Common myeloid progenitor, CD34-positive (primary cell): ENCODE measurements at places on chromosomes 3 and 15.

- DNase-seq: no peak
Observed at GRCh38 chr3:88061746-88062145, 2.7 kb downstream of the ZNF654 start.

DNA sequence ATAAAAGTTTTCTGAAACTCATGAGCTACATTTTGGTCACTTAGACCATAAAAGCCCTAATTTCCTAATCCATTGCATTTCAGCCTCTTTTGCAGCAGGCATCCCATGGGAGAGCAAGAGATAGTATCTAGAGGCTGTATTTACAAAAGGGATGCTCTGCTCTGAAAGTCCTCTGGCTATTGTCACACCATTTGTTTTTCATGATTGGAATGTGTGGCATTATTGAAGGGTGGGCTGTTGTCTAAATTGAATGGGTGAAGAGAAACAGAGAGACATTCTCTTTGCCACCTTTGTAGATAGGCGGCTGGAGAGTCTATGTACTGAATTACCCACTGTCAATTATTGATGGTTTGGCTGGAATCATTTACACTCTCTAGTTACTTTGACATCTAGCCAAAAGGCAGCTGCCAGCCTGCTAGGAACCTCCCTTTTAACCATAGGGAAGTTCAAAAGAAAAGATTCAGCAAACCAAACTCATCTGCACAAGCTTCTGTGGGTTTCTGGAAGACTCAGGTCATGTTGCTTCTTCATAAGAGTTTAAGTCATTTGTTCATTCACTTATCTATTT, 89.8 kb upstream of the RARB start:
- no peak for DNase-seq

- no peak for DNase-seq
Observed at GRCh38 chr3:15043408-15044171, 21.5 kb downstream of the MRPS25 start.

DNA sequence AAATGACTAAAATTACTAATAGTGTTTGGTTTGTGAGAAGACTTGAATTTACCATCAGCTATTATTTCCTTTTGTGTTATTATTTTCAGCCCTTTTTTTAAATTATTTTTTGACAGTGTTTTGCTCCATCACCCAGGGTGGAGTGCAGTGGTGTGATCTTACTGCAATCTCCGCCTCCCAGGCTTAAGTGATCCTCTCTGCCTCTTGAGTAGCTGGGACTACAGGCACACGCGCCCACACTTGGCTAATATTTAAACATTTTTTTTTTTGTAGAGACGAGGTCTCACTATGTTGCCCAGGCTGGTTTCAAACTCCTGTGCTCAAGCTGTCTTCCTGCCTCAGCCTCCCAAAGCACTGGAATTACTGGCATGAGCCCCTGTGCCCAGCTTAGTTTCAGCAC, 31.7 kb upstream of the UTS2B start:
- no peak for DNase-seq

DNA sequence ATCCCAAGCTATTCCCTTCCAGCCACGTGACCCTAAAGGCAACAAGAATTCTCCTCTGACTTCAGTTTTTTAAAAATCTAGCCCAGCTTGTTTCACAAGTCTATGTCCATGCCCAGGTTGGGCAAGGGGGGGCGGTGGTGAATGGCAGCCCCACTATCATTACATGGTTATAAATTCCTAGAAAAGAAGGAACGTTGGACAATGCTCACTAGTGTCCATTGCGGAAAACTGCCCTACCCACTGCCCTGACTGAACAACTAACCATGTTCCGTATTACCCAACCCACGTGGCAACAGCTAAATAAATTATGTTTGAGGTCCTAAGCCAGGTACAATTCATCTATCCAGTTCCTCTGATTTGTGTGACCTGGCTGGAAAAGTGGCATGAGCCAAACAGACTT, 8.7 kb upstream of the TAFA4 start:
- DNase-seq: no peak

GRCh38 chr3:58109752-58110151, 101.0 kb downstream of the DNASE1L3 start:
- DNase-seq: no peak

GRCh38 chr3:197545101-197545500, 10.7 kb downstream of the BDH1 start:
- no peak for DNase-seq
